Psoas muscle (tissue), 8 donors: ENCODE measurements at places on chromosomes 2 and 18. TPM values are rescaled to one million over a fixed set of nuclear protein-coding genes. Genes with fewer than 3 reads are reported as not detected.

WDR7 gene
- 22.2 TPM for total RNA-seq

TMEM237 gene
- 19.5 TPM for total RNA-seq

CROCC2 gene
- total RNA-seq: not detected

CPS1 gene
- 0.55 TPM for total RNA-seq

RGPD8 gene
- total RNA-seq: 8.1 TPM

PARD6G gene
- 1.5 TPM for total RNA-seq

NYAP2 gene
- total RNA-seq: 0.56 TPM

GALNT13 gene
- not detected for total RNA-seq

UGT1A5 gene
- not detected for total RNA-seq

NTSR2 gene
- 0.36 TPM for total RNA-seq

ZSWIM2 gene
- not detected for total RNA-seq

DIPK1C gene
- total RNA-seq: 0.67 TPM

ALPG gene
- total RNA-seq: not detected

KCNJ3 gene
- total RNA-seq: 1.0 TPM

SPOPL gene
- 19.0 TPM for total RNA-seq

MAP3K19 gene
- not detected for total RNA-seq
